ENCODE measurements at places on chromosomes 13 and 19.

- DNase-seq: no peak
These were observed 14.2 kb upstream of the ZNF91 start for GRCh38 chr19:23409392-23410048.

- no peak for DNase-seq
These were observed 384.2 kb downstream of the SLITRK1 start for GRCh38 chr13:83498045-83498444.

DNA sequence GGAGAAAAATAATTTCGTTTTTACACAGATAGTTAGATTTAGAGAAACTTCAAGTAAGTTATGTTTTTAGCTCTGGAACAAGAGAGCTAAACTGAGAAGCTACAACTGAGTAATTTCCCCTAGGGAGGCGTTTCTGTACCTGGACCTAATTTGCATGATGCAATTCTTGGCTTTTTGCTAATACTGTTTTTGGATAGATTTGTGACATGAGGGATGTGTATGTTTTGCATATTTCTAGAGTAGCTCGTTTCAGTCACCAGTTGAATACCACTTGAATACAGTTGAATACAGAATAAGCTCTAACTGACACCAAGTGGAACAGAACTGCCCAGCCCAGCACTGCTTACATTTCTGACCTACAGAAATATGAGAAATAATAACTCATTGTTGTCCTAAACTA is 1227.9 kb upstream of the SPRY2 start:
- no peak for DNase-seq

DNA sequence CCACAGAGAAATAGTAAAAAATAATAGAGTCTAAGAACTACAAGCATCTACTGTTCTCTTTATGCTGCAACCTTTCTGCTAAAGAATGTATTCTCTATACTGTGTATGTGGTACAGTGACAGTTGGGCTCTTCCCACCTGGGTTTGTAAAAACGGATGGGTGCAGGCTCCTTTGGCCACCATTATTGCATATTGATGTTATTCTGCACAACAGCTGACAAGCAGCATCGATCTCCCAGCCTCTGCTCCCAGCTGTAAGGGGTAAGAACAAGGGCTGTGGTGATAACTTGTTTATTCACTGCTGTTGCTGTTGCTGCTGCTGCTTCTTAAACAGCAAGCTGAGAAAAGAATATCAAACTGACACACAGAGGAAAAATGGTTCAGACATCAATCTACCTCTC is 56.1 kb downstream of the KCNRG start:
- no peak for DNase-seq

DNA sequence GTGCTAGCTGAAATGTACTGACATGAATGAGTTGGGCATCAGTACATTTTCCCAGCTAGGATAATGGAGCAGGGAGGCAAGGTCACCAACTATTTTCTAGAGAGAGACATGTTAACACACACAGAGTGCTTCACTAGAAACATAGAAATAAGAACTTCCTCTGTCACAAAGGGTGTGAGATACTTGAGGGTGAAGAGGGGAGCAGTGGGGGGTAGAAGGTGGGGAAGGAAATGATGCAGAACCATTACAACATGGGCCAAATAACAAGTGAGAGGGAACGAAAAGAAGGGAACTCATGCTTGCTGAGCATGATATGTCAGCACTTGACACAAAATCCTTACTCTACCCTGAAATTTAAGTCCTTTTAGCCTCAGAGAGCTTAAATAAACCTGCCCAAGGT is 87.8 kb upstream of the RFC3 start:
- DNase-seq: no peak

- DNase-seq: no peak
These were observed 2.9 kb downstream of the KLK1 start for GRCh38 chr19:50820549-50821247.

Data from T-helper 2 cell (primary cell).